ENCODE measurements at places on chromosomes 7 and 10. TPM values are rescaled to one million over a fixed set of nuclear protein-coding genes. Genes with fewer than 3 reads are reported as not detected.
A peak's percentile ranks its signal among the peaks of the same experiment; 100 is the strongest.

DNA sequence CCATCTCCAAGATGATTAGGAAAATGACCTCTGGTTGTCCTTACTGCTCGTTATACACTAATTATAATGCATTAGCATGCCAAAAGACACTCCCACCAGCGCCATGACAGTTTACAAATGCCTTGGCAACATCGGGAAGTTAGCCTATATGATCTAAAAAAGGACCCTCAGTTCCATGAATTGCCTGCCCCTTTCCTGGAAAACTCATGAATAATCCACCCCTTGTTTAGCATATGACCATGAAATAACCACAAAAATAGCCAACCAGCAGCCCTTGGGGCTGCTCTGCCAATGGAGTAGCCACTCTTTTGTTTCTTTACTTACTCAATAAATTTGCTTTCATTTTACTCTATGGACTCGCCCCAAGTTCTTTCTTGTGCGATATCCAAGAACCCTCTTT lies 41.6 kb upstream of the KCNMA1 start:
- no peak for DNase-seq

The CYP3A4 gene
- not detected for polyA plus RNA-seq

DNA sequence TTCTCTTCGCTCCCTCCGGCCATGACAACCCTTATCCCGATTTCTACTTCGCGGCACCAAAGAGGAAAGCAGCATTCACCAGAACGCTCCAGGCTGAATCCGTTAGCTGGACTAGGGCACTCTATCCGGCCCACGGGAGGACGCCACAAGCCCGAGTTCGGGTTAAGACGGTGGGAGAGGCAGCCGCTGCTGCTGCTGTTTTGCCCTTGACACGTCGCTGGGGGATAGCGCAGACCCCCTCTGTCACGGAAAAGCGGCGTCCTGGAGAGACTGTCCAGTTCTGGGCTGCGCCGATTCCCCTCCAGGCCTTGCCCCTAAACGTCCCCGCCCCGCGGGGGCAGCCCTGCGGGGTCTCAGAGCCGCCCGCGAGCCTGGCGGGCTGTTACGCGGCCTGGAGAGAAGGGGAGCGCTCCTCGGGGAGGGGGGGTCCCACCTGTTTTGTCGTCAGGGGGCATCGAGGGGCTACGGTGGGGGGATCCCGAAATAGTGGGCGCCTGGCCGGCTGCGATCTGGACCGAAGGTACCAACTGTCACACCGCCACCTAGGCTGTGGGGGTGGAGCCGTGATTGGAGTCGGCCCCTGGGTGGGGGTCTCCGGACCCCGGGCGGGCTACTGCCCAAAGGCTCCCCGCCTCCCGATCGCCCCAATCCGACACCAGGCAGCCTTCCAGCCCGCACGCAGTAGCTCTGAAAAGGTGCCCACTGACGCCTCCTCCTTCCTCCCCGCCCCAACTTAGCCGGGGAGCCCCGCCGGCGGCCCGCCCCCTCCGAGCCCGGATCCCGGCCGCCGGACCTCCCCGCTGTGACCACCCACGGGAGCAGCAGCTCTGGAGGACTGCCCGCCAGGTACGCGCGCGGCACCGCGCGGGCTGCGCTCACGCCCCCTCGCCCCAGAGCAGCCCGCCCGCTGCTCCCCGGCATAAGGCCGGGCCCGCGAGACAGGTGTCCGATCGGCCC lies 772 bp downstream of the SGMS1 start:
- DNase-seq: peak; percentile 65

DNA sequence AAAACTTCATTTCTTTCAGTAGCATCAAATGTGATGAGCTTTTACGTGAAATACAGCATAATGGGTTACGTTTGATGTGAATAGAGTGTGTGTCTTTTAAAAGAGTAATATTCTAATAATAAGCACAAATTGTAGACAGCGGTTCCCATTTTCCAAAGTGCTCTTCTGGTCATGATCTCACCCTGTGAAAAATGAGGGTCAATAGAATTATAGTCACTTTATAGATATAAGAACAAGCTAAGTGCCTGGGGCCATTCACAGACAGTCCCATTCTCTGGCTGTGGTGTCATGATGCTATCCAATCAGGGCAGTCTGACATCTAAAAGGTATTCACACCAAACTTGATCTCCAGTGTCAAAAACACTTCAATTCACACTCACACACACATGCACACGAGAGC lies 830.8 kb upstream of the AUTS2 start:
- DNase-seq: no peak

DNA sequence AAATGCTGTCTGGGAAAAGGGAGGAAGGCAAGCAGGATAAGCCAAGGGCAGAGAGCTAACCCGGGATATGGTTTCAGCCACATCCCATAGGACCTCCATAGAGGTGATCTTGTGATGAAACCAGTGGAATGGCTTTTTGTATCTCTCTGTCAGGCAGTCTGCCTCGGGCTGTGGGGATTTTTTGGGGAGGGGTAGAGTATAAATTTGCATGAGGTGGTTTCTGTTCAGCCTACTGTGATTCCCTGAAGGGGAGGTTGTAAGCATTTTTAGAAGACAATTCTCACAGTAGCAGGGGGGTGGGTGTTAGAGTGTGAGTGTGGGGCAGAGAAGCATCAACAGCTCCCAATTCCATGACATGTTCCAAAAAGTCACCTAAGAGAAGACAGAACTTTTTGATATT lies 11.8 kb downstream of the OR9A2 start:
- DNase-seq: no peak

The IFRD1 gene
- 13.3 TPM for polyA plus RNA-seq

GRCh38 chr7:151435971-151436370 lies 4.0 kb downstream of the CRYGN start:
- no peak for DNase-seq

GRCh38 chr10:129951101-129951969 lies 12.7 kb downstream of the EBF3 start:
- DNase-seq: no peak

The NME8 gene
- not detected for polyA plus RNA-seq

The CALHM1 gene
- not detected for polyA plus RNA-seq

The TMEM273 gene
- 1.9 TPM for polyA plus RNA-seq

GRCh38 chr10:71812016-71812912 lies 38.8 kb downstream of the PSAP start:
- DNase-seq: peak; percentile 46

The ARHGAP21 gene
- 29.5 TPM for polyA plus RNA-seq

The IDI2 gene
- not detected for polyA plus RNA-seq

GRCh38 chr10:73763343-73763742 lies 18.5 kb upstream of the CHCHD1 start:
- no peak for DNase-seq

The ABCC2 gene
- polyA plus RNA-seq: 1.5 TPM

GRCh38 chr7:120402079-120402767 lies 129.2 kb downstream of the KCND2 start:
- peak; percentile 50 for DNase-seq

DNA sequence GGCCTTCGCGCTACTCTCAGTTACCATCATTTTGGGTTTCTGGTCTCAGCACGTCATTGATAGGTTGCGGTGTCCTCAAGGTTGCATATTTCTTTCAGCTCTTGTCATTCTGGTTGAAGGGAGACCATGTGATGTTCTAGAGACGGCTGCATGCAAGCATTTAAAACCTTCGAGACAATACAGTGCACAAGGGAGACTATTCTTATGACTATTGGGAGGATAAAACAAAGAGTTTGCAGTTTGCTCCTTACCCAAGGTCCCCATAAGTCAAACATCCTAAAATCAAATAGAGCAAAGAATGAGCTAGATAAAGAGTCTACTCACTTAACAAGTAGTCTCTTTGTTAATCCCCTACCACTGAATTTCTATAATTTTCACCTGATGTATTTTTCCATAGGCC lies 39.1 kb downstream of the NPVF start:
- no peak for DNase-seq

DNA sequence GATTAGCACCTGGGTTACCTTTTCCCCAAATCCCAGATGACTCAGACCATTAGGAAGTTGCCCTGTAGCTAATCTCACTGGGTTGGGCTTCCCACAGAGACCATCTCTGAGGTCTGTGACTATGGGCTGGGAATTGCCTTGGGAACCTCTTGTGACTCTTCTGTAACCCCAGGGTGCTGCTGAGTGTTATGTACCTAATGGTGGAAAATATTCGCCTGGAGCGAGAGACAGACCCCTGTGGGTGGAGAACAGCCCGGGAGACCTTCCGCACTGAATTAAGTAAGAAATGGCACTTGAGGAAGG lies 20.0 kb downstream of the STRIP2 start:
- no peak for DNase-seq

GRCh38 chr7:101104799-101105198 lies 19.5 kb downstream of the TRIM56 start:
- peak; percentile 61 for DNase-seq

The HERC4 gene
- polyA plus RNA-seq: 10.6 TPM

The ZNF804B gene
- not detected for polyA plus RNA-seq

- peak; percentile 96 for DNase-seq
Observed at GRCh38 chr10:44975431-44976331, 2.9 kb downstream of the DEPP1 start.

GRCh38 chr7:104973909-104974415 lies 40.0 kb upstream of the KMT2E start:
- DNase-seq: peak; percentile 94

DNA sequence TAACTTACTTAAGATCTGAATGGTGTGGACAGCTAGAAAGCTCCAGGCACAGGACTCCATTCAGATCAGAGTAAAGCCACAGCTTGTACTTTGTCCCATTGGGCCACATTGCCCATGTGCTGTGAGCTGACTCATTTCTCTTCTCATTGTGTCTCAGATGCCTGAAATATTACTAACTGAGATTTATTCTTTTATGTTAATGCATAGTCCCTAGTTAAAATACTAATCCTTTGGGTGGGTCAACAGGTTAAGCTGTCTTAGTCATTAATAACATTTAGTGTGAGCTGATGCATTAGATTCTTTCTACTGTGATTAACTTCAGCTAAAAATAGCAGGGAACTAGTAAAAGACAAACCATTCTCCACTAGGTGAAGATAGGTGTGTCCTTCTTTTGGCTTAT lies 104.7 kb upstream of the ARMC3 start:
- DNase-seq: peak; percentile 81

DNA sequence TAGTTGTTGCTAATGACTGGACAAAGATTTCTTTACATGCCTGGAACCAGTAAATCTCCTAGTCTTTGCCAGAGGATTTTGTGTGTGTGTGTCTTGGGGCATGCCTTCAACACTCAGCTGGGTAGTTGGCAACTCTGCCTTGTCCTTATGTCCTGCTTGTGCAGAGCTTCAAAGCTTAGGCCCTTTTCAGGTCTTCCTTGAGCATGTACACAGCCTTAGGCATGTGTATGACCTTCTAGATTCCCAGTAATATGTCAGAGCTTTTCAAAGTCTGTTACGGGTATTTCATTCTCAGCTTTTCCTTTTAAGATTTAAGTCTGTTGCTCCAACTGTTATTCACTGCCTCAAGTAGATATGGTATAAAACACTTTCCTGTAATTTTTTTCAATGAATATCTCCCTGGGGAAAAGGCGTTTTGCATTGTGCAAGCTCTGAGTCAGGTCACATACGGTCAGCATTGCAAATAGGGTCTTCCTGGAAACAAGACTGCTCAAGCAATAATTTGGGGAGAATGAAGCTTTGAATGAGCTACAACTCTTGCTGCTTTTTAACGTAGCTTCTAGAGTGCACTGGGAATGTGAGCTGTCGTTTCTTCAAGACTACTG lies 25.5 kb downstream of the SHOC2 start:
- peak; percentile 16 for DNase-seq

DNA sequence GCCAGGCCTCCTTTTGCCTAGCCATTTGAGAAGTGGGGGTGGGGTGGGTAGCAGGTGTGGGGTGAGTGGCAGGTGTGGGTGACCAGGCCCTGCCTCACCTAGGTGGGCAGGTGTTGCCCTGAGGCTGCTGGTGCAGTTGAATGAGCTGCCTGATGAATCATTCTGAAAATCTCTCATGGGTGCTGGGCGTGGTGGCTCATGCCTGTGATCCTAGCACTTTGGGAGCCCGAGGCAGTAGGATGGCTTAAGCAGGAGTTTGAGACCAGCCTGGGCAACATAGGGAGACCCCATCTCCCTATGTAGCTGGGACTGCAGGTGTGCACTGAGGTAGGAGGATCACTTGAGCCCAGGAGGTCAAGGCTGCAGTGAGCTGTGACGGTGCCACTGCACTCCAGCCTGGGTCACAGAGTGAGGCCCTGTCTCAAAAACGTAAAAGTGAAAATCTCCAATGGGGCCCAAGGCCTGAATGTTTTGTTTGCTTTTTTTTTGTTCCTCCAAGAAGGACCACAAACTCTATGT lies 17.7 kb downstream of the TSPAN14 start:
- DNase-seq: no peak

GRCh38 chr7:45017253-45017652 lies 17.3 kb downstream of the CCM2 start:
- no peak for DNase-seq

DNA sequence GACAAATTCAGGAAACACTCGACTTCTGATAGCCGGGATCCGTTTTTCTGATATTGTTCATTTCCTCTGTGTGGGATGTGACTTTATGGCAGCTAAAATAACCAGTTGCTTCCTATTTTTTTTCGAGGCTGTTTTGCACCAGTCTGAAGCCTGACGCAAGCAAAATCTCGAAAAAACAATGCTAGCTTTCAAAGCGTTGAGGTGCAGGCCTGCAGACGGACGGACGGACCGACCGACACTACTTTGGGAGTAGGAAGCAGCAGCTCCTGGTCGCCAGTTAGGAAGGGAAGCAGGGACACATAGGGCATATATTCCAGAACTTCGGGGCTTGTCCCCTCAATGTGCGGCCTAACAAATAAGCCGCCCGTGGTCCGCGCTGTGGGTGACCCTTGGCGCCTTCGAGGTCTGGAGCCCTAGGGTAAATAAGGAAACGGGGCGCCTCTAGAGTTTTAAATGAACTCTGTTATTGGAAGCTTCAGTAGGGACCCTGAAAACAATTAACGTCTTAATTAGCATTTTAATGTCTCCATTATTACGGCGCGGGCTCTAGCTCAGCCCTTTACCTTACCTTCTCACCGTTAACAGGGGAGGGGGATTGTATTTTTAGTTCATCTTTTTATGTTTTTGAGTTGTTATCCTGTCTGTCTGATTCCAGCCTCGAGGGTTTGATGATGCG lies 1.3 kb downstream of the HHEX start:
- no peak for DNase-seq

DNA sequence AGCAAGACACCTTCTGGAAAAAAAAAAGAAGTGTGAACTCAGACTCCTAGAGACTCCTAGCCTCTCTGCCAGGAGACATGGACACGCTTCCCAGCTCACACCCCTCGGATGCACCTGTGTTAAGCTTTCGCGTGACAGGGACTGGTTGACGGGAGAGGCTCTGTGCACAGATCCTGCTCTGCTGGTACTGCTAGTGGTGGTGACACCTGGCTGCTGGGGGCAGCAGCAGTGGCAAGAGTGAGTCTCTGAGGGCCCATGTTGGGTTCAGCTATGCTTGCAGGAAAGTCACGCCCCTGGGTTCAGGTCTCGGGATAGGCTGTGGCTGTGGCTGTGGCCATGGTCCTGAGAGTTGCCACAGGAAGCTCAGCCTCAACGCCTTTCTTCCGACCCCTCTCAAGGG lies 81.1 kb downstream of the XRCC2 start:
- no peak for DNase-seq

GRCh38 chr7:150948791-150949251 lies 29.3 kb downstream of the KCNH2 start:
- no peak for DNase-seq

DNA sequence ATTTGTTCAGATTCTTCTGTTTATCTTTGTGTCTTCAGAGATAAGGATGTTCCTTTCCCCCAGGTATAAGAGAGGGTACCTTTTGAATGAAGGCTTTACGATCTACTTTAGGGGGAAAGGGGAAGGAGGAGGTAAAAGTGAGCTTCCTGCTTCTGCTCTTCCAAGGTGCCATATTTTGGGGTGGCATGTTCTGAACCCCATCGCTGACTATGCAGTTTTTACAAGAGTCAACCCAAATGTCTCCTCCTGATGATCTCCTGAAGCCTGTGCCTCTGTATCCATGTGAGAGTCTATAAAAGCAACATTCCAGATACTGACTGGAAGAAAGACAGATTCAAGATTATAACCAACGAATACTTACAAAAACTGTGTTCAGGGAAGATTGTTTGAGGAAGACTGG lies 102.5 kb downstream of the ZNF277 start:
- DNase-seq: no peak

All from endothelial cell of umbilical vein (primary cell).